Keratinocyte (primary cell): ENCODE measurements at places on chromosomes 6 and 20. TPM values are rescaled to one million over a fixed set of nuclear protein-coding genes. Genes with fewer than 3 reads are reported as not detected.

Gene RCAN2
- 0.02 to 0.04 TPM in 2 of 3 replicates, not detected in the other for polyA plus RNA-seq

Gene PTGIS
- not detected in 3 replicates for polyA plus RNA-seq

GRCh38 chr6:6915813-6916547, 191.8 kb upstream of the RREB1 start:
- no peaks in the 10 kb centered on the region for H3K27me3 ChIP-seq
- no peak overlapping the region for H3K27ac ChIP-seq
- no peaks in the 10 kb centered on the region for H3K36me3 ChIP-seq
- H3K4me1 ChIP-seq, result peaks cover 16% of the 10 kb centered on the region
- no peak overlapping the region for H3K4me3 ChIP-seq

DNA sequence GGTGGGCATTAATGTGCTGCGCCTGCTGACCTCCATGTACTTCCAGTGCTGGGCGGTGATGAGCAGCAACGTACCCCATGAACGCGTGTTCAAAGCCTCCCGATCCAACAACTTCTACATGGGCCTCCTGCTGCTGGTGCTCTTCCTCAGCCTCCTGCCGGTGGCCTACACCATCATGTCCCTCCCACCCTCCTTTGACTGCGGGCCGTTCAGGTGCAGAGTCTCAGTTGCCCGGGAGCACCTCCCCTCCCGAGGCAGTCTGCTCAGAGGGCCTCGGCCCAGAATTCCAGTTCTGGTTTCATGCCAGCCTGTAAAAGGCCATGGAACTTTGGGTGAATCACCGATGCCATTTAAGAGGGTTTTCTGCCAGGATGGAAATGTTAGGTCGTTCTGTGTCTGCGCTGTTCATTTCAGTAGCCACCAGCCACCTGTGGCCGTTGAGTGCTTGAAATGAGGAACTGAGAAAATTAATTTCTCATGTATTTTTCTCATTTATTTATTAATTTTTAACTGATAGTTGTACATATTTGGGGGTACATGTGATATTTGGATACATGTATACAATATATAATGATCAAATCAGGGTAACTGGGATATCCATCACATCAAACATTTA, 35.2 kb upstream of the NOP56 start:
- H3K27ac ChIP-seq, result no peak overlapping the region
- H3K36me3 ChIP-seq, result no peaks in the 10 kb centered on the region
- H3K4me1 ChIP-seq, result no peaks in the 10 kb centered on the region
- no peak for DNase-seq

DNA sequence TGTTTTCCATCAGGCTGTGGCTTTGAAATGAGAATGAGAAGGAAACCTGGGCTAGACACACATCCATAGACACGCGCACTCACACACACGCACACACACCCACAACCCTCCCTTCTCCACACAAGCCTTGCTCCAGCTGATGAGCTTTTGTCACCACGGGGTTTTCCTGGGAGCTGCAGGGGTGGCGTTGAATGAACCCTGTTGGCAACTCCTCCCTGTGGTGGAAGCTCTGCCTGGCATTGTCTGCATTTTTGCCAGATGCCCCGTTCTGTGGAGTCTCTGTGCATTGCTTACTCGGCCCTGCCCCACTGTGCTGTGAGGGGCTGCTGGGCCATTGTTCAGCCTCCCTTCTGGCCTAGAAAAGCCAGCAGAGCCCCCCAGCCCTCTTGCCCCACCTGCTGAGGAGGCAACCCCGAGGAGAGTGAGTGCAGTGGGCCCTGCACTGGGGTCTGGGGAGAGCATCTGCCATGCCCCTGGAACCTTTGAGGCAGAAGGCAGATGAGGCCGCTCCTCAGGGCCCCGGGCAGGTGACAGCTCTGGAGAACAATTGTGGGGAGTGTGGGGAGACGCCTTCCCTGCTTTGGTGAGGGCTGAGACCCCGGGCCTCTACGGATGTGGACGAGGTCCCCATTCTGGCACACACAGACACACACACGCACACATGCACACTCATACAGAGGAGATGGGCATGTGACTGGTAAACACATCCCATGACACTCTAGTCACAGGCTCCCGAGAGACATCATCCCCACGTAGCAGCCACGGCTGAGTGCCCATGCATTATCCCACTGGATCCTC, 9.9 kb downstream of the ADIG start:
- no peak overlapping the region for H3K4me3 ChIP-seq
- no peaks in the 10 kb centered on the region for H3K36me3 ChIP-seq
- no peak for DNase-seq
- H3K27me3 ChIP-seq, result peaks cover 6% of the 10 kb centered on the region
